ENCODE measurements at places on chromosomes 5 and 9.

DNA sequence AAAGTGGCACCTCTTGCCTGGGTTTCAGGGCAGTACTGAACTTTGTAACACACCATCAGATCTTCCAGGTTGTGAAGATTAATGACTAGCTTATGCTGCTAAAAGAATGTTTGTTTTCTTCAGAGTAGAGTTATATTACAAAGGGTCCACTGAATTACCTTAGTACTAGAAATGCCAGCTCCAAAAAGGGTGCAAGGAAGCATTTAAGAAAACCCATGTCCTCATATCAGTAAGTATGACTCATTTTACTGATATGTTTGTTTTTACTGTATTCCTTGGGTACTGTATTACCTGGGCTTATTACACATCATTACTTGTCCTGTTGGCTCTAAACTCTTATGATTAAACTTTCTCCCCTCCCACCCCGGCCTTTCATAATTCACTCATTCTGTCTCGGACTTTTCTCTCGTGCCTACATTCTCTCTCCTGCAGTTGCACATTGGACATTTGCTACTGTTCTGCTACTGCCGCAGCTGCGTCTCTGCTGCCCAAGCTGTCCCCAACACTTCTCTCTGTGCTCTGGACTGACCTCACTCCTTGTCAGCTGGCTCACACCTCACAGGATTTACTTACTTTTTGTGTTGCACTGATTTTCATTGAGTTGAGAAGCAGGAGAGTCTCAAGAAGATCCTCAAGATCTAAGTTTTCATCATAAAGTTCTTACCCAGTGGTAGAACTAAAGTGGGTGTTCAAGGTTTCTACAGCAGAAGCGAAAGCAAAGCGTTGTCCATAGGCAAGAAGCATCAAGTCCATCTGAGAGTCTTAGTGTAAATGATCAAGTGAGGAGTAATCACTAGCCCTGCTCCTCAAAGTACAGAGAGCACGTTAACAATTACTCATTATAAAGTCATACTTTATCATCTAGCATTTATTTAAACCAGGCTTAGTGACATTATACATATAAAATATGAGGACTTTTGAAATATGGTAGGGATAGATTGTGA is 53.2 kb upstream of the C9orf72 start:
- DNase-seq = no peak

GRCh38 chr9:76558465-76558864 is 99.5 kb downstream of the GCNT1 start:
- DNase-seq = no peak

GRCh38 chr5:176524987-176525386 is 12.2 kb downstream of the RNF44 start:
- no peak for DNase-seq

DNA sequence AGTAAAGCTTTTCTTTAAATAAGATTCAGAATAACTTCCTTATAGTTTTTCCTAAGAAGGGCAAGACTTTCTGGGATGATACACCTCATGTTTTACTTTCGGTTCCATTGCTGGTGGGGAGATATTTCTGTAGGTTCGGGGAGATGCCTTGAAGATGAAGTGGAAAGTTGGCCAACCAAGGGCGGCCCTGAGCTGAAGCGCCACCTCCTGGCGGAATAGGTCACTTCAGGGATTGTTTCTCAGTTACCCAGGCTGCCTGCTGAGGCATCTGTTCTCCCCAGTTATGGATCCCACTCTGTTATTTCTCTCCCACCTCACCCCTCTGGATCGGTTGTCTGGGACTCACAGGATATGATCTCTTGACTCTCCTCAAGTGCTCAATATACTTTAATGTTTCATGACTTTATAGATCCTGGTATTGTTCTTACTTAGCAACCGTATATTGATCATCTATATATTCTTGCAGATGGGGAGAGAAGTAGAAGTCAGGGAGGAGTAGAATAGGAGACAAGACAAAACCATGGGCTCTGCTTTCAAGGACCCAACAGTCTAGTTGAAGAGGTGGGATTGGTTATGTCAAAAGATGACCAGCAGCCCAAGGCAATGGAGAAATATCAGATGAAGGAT is 23.4 kb downstream of the MEGF10 start:
- no peak for DNase-seq

- no peak for DNase-seq
Measured at GRCh38 chr9:115391168-115391825, 273.3 kb upstream of the TNC start.

DNA sequence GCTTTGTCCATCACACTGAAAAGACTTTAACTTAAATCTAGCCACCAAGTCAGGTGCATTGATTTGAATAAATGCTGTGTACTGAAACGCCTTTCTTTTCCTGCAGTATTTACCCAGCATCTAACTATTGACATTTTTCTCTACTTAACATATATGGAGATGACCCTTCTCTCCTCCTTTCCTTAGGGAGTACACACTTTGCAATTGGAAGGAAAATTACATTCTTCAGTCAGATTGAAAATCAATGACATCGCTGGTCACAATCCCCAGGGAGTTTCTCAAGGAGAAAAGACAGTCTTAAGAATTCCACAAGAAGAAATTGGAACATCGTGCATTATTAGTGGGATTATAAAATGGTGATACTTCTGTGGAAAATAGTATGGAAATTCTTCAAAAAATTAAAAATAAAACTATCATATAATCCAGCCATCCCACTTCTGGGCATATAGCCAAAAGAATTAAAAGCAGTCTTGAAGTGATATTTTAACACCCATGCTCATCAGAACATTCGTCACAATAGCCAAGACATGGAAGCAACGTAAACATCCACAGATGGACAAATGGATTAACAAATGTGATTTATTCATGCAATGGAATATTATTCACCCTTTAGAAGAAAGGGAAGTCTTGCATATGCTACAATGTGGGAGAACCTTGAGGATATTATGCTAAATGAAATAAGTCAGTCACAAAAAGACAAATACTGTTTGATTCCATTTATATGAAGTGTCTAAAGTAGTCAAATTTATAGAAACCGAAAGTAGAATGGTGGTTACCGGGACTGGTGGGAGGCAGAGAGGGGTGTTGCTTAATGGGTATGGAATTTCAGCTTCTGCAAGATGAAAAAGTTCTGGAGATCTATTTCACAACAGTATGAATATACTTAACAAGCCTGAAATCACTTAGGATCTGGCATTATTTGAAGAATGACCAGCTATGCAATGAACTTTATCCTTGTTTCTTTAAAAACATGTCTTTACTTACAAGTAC is 14.3 kb upstream of the FREM1 start:
- peak; percentile 41 for DNase-seq

GRCh38 chr5:181042036-181042713 is 2.1 kb downstream of the BTNL9 start:
- no peak for DNase-seq

- no peak for DNase-seq
Measured at GRCh38 chr9:16174915-16175314, 622.1 kb downstream of the CCDC171 start.

- no peak for DNase-seq
Measured at GRCh38 chr5:73273379-73274050, 100.5 kb downstream of the TMEM174 start.

DNA sequence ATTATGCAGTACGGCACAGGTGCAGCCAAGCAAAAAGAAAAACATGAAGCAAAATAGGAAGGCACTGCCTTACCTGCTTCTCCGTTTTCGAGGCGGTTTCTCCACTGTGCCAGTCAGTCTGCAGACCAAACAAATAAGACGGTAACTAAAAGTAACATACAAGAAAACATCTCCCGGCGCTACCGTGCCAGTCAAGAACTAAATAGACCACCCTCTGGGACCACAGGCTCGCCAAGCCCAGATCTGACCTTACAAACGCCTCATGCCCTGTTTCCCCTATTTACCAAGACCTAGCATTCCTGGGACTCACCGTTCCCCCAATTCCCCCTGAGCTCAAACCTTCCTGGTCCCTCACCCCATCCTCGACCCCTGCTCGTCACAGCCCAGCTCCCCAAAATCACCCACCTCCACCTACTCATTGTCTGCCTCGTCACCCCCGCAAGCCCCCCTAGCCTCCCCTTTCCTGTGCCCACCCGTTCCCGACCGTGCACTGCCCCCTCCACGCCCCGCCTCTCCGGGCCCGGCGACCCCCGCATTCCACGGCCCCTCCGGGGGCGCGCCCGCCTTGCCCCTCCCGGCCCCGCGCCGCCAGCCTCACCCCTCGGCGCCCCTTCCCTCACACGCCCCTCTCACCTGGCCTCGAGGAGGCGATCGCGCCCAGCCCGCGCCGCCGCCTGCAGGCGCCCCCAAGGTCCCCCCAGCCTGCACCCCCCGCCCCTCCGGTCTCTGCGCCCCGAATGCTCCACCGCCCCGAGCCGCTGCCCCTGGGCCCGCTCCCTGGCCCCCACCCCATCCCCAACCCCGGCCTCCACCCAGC is 560 bp downstream of the SCAI start:
- DNase-seq = no peak

- no peak for DNase-seq
Measured at GRCh38 chr5:166358127-166358830, 1933.2 kb upstream of the WWC1 start.

DNA sequence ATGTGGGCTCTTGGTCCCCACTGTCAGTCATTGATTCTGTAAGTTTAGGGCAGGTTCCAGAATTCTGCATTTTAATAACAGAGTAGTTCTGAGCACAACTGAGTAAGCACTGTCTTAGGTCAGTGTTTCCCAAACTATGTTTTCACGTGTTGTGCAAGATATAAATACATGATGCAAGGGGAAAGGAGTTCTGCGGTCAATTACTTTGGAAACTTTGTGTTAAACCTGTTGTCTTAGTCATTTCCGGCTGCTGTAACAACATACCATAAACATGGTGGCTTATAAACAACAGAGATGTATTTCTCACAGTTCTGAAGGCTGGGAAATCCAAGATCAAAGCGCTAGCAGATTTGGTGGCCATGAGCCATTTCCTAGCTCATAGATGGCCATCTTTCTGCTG is 69.8 kb downstream of the EQTN start:
- peak; percentile 28 for DNase-seq

DNA sequence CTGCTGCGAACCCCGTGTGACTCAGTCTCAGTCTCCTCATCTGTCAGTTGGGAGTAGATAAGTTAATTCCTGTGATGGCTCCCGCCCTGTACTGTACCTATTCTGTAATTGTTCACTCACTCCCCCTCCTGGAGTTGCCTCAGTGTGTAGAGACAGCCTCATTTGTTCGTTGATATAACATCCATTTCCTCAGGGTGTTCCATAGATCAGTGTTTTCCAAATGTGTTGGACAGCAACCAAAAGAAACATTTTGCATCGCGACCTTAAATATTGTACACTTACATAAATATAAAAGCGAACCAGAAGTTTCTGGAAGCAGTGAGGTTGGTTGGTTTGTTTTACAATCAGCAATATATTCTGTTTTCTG is 698 bp downstream of the NFX1 start:
- DNase-seq = no peak

GRCh38 chr5:133460172-133460758 is 152.1 kb downstream of the FSTL4 start:
- DNase-seq = no peak

DNA sequence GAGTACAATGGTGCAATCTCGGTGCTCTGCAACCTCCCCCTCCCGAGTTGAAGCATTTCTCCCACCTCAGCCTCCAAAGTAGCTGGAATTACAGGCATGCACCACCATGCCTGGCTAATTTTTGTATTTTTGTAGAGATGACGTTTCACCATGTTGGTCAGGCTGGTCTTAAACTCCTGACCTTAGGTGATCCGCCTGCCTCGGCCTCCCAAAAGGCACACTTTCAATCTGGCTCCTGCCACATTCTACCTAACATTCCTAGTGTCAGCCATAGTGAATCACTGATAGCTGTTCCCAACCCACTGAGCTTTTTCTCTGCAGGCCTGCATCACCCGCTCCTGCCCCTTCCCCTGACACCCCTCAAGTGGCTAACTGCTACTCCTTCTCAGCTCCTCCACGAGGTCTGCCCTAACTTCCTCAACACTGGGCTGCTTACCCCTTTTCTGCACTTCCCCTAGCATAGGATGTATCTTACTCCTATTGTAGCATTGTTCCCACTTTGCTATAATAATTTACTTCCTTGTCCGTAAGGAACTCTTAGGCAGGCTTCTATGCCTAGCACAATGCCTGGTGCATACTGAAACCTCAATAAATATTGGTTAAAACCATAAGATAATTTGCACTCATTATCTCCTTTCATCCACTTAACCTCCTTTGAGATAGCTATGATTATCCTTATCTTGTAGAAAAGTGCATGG is 42.0 kb upstream of the LIFR start:
- no peak for DNase-seq

- DNase-seq = no peak
Measured at GRCh38 chr5:160649304-160649703, 202.7 kb downstream of the ATP10B start.

DNA sequence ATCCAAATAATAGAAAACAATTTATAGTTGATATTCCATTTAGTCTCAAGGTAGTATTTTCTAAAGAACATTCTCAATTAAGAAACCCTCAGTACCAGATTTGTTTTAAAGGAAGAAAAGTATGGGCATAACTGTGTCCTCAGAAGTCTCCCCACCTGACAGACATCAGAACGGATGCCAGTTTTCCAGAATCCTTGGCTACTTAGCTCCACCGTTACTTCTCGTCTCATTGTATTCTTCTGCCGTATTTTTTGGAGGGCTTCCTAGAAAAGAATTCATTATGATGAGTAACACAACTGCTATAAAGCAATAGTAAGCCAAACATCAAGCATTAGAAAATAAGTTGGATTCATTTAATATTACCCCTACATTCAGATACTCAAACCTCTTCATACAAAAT is 67.8 kb downstream of the DROSHA start:
- no peak for DNase-seq

- no peak for DNase-seq
Measured at GRCh38 chr9:135530146-135530545, 8.9 kb downstream of the LCN1 start.

GRCh38 chr9:120603591-120603990 is 23.6 kb upstream of the CDK5RAP2 start:
- DNase-seq = no peak

DNA sequence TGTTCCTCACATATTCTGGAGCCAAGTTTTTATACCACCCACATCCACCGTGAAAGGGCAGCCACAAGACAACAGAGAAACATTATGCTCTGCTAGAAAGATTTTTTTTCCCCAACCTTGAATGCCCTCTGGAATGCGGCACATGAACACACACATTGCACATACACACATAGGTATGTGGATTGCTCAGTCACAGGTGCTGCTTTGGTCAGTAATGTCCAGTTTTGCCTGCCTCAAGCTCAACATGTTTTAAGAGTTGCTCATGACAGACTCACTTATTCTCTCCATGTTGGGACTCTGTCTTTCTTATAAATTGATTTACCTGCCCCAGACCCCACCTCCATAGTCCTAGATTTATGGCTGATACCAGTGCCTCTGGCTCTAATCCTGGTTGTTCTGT is 138.0 kb upstream of the ASTN2 start:
- DNase-seq = no peak

GRCh38 chr9:137146527-137146918 is 7.6 kb downstream of the GRIN1 start:
- DNase-seq = no peak

GRCh38 chr5:68464424-68464823 is 248.9 kb downstream of the PIK3R1 start:
- no peak for DNase-seq
